Renal pelvis (tissue), 12 donors: ENCODE measurements at places on chromosomes 2 and 18. TPM values are rescaled to one million over a fixed set of nuclear protein-coding genes. Genes with fewer than 3 reads are reported as not detected.

CCDC74B gene
- polyA plus RNA-seq, result 14.9 TPM

STARD6 gene
- polyA plus RNA-seq, result 0.44 TPM

MROH2A gene
- polyA plus RNA-seq, result 0.33 TPM

OXER1 gene
- polyA plus RNA-seq, result 9.8 TPM

SLC19A3 gene
- polyA plus RNA-seq, result 11.6 TPM

HOXD11 gene
- polyA plus RNA-seq, result 56.2 TPM

SLC38A11 gene
- polyA plus RNA-seq, result 13.9 TPM

LOXHD1 gene
- polyA plus RNA-seq, result 1.3 TPM

ATP8B1 gene
- 23.5 TPM for polyA plus RNA-seq

TRPM8 gene
- polyA plus RNA-seq, result 0.43 TPM

TTL gene
- polyA plus RNA-seq, result 40.2 TPM

TUBA3E gene
- not detected for polyA plus RNA-seq

FAM228A gene
- polyA plus RNA-seq, result 0.92 TPM

CFAP53 gene
- polyA plus RNA-seq, result 4.1 TPM

OSR1 gene
- polyA plus RNA-seq, result 4.4 TPM

COL4A4 gene
- 53.5 TPM for polyA plus RNA-seq

GAREM2 gene
- 9.3 TPM for polyA plus RNA-seq

LIPT1 gene
- 13.5 TPM for polyA plus RNA-seq

FOXD4L1 gene
- 0.09 TPM for polyA plus RNA-seq

TANC1 gene
- polyA plus RNA-seq, result 64.4 TPM

TMEM247 gene
- polyA plus RNA-seq, result not detected

SPDYA gene
- polyA plus RNA-seq, result 3.7 TPM

SPATA3 gene
- not detected for polyA plus RNA-seq

ZC3H6 gene
- 8.8 TPM for polyA plus RNA-seq

SERPINB2 gene
- 0.14 TPM for polyA plus RNA-seq

TUBB8B gene
- 1.7 TPM for polyA plus RNA-seq

LCT gene
- 0.04 TPM for polyA plus RNA-seq

ITGAV gene
- 63.4 TPM for polyA plus RNA-seq

TMEM200C gene
- polyA plus RNA-seq, result 2.3 TPM

GAREM1 gene
- polyA plus RNA-seq, result 30.8 TPM
